Forelimb muscle (tissue), 1 donor: ENCODE measurements at places on chromosomes 16 and 17.

GRCh38 chr16:64892835-64893785, 228.8 kb downstream of the CDH11 start:
- no peak for DNase-seq

DNA sequence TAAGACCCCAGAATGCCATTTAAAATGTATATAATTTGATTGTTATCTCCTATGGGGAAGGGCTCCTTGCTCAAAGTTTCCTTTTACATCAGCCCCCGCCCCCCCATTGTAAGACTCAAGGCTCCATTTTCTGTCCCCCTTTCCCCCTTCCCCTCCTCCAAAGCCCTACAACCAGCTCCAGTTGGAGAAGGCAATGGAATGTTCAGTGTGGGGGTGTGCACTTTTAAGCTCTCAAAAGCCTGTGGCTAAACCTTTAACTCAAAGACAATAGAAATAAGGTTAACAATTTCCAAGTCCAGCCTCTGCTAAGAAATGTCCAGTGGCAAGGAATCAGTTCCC, 114.7 kb downstream of the NOG start:
- DNase-seq, result no peak

GRCh38 chr17:49996495-49997300, 1.7 kb upstream of the DLX3 start:
- no peak for DNase-seq

- DNase-seq, result no peak
Measured at GRCh38 chr17:40730970-40731369, 24.2 kb downstream of the KRT25 start.

DNA sequence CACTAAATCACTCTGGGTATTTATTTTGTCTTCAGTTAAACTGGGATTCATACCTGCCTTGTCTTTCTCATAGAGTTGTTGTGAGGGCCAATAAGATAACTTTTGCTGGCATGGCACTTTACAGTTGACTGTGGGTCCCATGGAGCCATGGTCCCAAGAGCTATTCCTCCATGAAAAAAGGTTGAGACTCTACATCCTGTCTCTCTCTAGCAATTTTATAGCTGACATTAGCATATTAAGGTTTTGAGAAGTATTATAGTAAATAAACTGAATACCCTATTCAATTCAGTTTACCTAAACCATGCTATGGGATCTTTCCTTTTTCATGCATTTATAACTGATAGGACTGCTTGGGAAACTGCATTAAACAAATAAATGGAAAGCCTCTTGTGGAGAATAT, 17.4 kb downstream of the OGFOD1 start:
- no peak for DNase-seq

GRCh38 chr17:35449371-35449931, 885 bp upstream of the SLFN13 start:
- no peak for DNase-seq

DNA sequence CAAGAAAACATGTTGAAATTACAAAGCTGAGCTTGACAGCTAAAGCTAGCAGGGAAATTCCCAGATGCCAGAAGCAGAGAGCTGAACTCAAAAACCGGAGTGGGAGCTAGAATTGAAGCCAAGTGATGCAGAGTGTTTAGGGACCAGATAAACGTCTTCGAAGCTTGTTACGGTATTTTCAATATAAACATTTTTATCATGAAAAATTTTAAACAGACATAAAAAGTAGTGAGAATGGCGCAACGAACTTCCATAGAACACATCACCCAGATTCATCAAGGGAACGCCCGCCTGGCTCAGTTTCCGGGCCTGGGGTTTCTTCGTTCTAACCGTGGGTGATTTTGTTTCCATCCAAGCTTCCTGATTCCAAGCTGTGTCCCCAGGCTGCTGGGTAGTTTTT, 18.1 kb downstream of the SPNS2 start:
- peak; percentile 35 for DNase-seq

DNA sequence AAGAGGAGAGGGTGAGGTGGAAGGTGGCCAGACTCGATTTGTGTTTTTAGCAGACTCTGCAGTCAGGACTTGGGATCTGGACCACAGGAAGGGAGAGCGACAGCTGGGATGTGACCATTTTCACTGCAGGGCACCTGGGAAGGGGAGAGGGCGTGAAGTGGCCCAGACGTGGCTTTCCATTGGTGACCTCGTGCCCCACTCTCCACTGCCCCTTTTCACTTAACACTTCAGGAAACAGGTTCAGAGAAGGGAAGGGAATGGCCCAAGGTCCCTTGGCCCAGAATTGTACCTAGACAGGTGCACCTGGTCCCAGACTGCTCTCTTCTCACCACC, 22.9 kb upstream of the MPRIP start:
- no peak for DNase-seq

- DNase-seq, result no peak
Measured at GRCh38 chr17:9290226-9290613, 268.9 kb downstream of the NTN1 start.

DNA sequence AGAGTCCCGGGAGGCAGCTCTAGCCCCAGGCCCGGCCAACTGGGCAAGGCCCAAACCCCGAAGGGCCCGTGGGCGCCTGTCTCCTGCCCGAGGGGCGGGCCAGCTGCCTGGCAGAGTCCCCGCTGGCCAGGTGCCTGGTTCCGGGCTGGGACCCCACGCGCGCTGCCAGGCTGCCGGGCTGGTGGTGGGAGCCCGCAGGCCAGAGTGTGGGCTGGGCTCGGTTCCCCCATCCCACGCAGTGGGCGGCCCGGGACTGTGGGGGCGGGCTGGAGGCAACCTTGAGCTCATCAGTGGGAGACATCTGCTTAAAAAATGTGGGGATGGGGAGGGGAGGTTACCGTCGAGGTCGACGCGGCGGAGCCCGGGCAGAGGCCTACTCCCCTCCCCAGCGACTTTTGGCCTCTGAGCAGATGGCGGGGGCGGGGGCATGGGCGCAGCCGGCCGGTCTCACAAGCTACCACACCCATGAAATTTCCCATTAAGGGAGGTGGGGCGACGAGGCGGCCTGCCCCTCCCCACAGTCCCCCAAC, 176.4 kb upstream of the GSE1 start:
- DNase-seq, result no peak

DNA sequence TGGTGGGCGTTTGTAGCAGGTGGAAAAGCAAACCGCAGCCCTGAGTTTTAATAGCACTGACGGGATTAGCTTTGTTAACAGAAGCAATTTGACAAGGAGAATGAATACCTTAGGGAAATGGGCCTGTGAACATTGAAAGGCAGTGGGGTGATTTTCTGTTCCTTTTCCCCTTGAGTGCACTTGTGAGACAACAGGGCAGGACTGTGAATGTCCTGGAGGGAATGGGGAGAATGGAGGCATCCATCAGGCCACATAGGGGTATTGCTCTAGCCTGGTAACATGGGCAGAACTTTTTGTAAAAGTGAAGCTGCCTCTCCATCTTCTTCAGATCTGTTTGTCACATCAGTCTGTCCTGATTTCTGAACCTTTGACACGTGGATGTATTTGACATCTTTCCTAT, 26.2 kb downstream of the USP43 start:
- DNase-seq, result no peak

GRCh38 chr16:53502331-53503269, at the start of gene AKTIP:
Gene AKTIP, minus strand, starts transcription at chr16:53503209. Its CDS starts 2,950 bp downstream, at chr16:53500259.
- DNase-seq, result no peak

GRCh38 chr17:30254150-30254549, 18.7 kb upstream of the SLC6A4 start:
- no peak for DNase-seq

DNA sequence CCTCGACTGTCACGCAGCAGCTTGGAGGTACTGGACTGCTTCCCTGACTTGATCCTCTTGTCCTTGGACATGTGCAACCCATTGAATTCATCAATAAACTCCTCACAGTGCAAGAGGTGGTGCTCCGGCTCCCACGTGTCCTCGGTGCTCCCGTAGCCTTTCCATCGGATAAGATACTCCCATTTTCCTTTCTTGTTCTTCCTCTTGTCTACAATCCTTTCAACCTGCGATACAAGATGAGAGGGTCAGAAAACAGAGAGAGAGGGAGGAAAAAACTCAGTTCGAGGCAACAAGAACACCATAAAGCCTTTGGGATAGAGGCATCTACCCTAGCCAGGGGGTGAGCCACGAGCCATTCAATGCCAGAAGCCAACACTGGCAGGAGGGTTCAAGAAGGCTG, 119.5 kb downstream of the CDYL2 start:
- DNase-seq, result no peak

- no peak for DNase-seq
Measured at GRCh38 chr16:27464626-27465482, 62.9 kb downstream of the IL21R start.

DNA sequence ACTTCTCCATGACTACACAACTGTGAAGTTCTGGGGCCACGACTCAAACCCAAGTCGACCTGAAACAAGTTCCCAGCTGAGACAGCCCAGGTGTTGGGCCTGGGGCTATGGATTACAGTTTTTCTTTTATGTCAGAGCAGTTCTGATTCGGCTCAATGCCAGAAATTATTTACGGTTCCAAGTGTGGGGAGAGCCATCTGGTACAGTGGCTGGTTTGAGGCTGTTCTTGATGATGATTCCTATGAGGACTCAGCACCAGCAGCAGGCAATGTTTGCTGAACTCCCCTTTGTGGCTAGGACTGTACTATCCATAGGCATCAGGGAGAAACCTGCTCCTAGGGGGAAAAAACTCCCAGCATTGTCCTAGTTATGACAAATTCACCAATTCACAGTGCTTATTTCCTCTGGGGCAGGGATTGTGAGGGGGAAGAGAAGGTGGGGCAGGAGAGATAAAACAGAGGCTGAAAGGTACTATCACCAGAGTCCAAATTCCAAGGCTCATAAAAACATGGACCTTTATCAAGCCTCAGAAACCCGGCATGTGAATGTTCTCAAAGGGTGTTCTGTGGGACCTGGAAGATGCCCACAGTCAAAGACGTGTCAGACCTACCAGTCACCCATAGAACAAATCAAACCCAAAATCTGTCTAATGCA, 18.2 kb upstream of the CMTM4 start:
- no peak for DNase-seq

DNA sequence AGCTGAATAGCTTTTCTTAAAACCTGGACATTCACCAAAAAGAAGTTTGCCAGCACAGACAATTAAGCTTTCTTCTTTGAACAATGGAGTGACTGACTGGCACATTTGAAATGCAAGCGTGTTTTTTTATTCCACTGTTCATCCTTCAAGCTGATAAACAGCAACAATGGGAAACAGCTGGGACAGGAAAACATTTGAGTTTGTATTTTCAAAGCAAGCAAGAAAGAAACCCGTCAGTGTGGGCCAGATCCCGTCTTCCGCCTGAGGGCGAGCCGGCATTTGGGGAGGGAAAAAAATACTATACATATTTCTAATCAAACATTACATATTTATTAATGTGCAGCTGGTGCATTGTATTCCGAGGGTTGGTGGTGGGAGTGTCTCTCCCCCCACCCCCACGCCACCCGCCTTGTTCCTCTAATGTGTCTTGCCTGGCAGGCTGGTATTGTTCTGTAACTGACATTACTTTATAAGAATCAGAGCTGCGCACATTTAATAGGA, 94.3 kb downstream of the CYLD start:
- no peak for DNase-seq

DNA sequence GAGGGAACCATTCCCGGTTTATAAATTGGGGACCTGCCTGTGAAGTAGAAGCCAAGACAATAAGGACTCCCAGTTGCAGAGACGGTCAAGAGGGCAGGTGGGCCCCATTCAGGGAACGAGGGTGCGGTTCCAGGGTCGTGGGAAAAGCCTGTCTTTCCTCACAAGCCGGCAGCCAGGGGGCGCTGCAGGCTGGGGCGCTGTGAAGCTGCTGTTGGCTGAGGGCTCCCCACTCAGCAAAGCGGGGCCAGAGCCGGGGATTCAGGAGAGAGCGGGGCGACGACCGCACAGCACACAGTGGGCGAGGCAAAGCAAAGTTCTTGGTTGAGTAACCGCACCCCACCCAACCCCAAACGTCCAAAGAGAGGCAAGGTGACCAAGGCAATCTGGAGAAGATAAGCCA, 24.9 kb downstream of the CDRT15 start:
- no peak for DNase-seq

DNA sequence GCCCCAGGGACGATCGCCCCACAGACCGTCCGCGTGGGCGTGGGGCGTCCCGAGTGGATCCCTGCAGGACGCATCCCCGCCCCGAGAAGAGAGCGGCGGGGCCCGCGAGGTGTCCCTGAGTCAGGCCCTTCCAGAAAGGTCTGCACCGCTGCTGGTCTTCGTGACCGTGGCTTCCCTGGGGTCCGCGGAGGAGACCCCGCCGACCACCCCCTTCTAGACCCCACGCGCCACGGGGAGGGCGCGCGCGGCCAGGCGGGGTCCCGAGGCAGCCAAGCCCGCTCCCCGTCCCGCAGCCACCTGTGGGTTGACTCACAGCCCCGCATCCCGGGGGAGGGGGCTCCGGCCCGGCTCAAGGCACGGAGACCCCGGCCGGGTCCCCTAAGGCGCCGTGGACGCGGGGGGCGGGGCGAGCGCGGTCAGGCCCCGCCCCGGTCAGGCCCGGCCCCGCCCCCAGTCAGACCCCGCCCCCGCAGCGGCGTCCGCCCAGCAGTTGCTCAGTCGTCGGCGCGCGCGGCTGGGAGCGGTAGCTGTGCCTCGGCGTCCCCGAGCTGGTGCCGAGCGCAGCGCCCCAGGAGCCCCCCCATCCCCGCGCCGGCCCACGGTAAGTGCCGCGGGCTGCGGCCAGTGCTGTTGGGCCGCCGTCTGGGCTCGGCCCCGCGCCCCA, at the start of gene BAIAP3:
BAIAP3 (plus strand) TSS at position 497 of the 664 bp plus-strand sequence. CDS start 4,905 bp downstream, outside the sequence.
- no peak for DNase-seq

DNA sequence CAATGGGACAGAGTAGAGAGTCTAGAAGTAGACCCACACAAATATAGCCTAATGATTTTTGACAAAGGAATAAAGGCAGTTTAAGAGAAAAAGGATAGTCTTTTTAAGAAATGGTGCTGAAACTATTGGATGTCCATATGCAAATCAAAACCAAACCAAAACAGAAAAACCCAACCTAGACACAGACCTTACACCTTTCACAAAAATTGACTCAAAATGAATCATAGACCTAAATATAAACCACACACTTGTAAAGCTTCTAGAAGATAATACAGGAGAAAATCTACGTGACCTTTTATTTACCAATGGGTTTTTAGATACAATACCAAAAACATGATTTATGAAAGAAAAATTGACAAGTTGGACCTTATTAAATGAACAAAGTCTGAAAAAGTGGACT, 66.4 kb upstream of the MPHOSPH6 start:
- no peak for DNase-seq

DNA sequence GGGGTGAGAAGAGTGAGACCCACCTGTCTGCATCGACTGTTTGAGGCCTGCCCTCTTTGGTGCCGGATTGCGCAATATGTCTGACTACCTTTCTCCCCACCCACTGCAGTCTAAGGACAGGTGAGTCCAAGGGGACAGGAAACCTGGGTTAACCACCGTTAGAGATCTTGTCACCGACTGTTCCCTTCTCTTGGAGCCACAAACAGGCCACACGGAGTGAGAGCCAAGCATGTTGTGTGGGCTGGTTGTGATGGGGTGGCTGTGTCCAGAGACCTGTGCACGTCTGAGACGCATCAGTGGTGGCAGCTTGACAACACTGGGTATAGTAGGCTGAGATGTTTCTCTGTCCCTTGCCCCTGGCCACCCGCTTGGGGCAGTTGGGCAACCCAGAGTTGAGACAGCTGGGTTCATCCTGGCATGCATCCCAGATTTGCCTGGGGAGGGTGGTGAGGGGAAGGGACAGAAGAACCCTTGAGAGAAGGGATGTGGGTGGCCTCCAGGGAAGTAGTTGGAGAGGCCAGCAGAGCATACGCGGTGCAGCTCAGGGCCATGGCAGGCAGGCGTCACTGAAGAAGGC, 21.4 kb downstream of the MPRIP start:
- DNase-seq, result no peak
